ENCODE measurements at places on chromosomes 7 and 10.

- no peak for DNase-seq
Observed at GRCh38 chr7:4445777-4446176, 236.3 kb upstream of the FOXK1 start.

DNA sequence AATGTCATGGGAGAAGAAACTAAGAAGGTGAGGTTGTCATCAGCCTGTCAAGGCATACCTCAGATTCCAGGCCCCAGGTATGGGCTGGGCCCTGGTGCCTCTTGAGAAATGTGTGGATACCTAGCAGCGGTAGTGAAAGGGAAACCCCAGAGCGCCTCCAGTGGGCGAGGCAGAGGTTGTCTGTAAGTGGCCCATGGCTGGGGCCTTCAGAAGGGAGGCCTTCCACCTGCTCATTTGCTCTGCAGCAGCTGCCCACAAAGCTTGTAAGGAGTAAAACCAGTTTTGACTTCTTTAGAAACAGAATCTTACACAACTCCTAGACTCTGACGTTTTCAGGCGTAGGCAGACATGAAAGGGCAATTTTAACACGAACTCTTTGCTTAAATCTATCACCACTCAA is 509.9 kb downstream of the PARD3 start:
- peak; percentile 17 for DNase-seq

DNA sequence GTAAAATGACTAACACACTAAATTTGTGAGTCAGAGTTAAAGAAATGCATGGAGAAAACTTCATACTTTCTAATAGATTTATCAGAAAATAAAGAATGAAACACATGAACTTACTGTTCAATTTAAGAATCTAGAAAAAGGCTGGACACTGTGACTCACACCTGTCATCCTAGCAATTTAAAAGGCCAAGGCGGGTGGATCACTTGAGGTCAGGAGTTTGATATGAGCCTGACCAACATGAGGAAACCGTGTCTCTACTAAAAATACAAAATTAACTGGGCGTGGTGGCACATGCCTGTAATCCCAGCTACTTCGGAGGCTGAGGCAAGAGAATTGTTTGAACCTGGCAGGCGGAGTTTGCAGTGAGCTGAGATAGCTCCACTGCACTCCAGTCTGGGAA is 1106.2 kb upstream of the LRRN3 start:
- DNase-seq: no peak

- DNase-seq: no peak
Observed at GRCh38 chr10:1968257-1969033, 231.1 kb upstream of the ADARB2 start.

DNA sequence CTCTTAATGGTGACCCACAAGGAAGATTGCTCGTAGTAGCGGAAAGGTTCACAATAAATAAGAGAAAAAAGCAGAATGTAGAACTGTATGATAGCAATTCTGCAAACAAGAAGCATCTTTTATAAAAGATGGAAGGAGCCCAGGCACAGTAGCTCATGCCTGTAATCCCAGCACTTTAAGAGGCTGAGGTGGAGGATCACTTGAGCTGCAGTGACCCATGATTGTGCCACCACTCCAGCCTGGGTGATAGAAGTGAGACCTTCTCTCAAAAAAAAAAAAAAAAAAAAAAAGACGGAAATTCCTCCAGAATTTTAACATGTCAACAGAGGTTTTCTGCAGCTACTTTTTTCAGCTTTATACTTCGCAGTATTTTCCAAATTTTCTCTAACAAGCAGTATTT is 13.2 kb downstream of the GATAD1 start:
- no peak for DNase-seq

GRCh38 chr10:31731711-31732110 is 196.9 kb downstream of the ARHGAP12 start:
- DNase-seq: no peak

- no peak for DNase-seq
Observed at GRCh38 chr7:93156884-93157283, 8.7 kb upstream of the SAMD9L start.

DNA sequence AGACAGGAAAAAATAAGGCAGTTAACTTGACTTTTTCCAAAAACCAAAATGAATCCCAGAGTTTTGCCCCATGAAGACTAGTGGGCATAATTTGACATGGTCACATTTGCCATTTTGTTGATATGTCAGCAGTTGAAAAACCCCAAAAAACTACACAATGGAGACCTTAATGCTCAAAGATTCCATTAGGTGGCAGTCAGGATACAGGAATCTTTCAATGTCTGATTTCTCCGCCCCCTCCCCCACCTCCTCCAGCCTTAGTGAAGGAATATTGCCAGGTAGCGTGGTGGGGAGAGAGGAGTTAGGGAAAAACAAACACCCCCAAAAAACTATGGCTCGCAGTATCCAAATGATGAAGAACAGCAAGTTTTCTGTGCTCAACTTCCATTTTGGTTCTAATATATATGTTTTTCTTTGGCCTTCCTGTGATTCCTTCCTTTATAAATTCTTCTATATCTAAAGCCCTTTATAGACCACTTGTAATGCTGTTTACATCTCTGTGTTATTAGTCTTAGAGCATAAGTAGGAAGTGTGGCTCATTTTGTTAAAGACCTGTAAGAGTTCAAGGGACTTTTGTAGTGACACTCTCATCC is 6.7 kb upstream of the SMNDC1 start:
- peak; percentile 67 for DNase-seq

GRCh38 chr7:106772655-106773108 is 92.4 kb upstream of the PIK3CG start:
- no peak for DNase-seq

- DNase-seq: no peak
Observed at GRCh38 chr7:1095621-1096155, 7.8 kb downstream of the GPER1 start.

- DNase-seq: no peak
Observed at GRCh38 chr10:50501924-50502452, 121.8 kb downstream of the SGMS1 start.

DNA sequence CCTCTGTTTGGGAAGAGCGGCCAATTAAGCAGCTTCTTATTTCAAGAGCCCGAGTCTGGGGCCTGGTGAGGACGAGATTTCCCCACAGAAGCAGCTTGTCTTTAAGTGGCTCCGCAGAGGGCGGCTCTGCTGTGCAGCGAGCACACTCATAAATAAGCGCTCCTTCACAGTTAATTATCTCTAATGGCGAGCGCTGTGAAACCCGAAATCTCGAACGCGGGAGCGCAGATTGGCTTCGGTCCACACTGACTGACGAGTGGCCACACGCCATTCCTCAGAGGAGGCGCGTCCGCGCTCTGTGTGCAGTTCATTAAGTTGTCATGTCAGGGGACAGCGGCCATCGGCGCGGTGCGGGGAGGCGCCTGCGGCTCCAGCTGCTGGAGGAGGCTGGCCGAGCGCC is 560.9 kb downstream of the DNAJB6 start:
- no peak for DNase-seq

- no peak for DNase-seq
Observed at GRCh38 chr10:132368881-132369635, 27.9 kb upstream of the PWWP2B start.

- DNase-seq: no peak
Observed at GRCh38 chr7:25646726-25647413, 418.6 kb upstream of the NPVF start.

DNA sequence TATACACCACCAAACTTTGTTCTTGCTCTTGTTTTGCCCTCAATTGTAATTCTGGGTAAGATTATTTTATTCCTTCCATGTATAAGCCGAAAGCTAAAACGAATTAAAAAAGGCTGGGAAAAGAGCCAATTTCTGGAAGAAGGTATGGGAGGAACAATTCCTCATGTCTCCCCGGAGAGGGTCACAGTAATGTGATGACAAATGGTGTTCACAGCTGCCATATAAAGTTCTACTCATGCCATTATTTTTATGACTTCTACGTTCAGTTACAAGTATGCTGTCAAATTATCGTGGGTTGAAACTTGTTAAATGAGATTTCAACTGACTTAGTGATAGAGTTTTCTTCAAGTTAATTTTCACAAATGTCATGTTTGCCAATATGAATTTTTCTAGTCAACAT is 12.5 kb upstream of the CFAP69 start:
- no peak for DNase-seq

DNA sequence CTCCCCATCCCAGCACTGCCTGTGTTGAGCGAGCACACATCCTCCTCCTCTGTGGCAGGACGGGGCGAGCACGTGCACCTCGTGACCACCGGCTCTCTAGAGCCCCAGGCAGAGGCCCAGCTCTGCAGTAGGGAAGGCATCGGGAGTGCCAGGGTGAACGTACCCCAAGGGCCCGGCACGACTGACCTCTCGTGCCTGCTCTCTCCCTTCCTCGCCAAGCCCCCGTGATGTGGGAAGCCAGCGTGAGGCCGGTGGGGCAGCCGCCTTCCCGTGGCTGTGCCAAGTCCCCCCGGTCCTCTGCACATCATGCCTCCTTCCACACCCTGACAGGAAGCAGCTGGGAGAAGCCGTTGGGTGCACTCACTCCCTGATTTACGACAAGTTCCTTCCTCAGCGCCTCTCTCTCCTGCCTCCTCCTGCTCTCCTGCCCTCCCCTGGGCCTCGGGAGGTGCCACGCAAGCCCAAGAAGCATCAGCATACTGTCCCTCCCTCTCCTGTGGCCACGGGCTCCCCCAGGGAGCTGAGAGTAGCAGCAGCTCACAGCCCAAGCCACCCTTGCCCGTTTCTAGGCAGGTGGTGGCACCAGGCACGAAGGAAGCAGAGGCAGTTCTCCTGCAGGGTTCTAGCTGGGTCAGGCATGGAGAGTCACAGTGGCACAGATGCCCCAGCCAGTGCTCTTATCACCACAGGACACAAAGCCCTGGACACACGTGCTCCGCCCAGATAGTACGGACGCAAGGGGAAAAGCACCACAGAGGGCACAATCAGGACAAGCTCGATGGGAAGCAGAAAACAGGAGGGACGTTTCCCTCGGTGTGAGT is 47.0 kb downstream of the AMZ1 start:
- no peak for DNase-seq

DNA sequence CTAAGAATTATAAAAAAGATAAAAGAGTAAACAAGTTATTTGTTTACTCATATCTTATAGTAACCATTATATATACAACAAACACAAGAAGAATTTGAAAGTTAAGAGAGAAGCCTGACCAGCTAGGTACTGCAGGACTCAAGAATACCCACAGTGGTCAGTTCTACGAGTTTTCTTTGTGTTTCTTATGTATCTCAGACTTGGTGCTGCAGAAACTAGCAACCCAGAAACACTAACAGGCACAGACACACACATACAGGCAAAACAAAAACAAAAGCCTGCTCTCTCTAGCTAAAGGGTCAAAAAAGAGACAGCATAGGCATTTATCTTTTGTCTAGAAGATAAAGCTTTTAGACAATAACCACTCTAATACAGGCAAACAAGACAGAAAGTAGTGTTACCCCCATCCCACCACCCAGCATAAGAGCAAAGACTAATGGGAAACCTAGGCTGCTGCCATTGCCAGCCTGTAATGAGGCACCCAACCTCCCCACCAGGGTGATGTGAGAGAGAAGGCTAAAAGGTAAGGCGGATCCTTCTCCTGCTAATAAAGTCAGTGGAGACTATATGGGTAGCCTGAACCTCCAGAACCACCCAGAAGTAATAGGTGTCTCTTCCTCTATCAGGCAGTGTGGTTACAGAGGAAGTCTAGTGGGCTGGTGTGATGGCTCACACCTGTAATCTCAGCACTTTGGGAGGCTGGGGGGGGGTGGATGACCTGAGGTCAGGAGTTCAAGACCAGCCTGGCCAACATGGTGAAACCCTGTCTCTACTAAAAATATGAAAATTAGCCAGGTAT is 113.9 kb downstream of the DNAJC1 start:
- no peak for DNase-seq

- DNase-seq: no peak
Observed at GRCh38 chr7:92296880-92297445, 51.2 kb downstream of the ANKIB1 start.

DNA sequence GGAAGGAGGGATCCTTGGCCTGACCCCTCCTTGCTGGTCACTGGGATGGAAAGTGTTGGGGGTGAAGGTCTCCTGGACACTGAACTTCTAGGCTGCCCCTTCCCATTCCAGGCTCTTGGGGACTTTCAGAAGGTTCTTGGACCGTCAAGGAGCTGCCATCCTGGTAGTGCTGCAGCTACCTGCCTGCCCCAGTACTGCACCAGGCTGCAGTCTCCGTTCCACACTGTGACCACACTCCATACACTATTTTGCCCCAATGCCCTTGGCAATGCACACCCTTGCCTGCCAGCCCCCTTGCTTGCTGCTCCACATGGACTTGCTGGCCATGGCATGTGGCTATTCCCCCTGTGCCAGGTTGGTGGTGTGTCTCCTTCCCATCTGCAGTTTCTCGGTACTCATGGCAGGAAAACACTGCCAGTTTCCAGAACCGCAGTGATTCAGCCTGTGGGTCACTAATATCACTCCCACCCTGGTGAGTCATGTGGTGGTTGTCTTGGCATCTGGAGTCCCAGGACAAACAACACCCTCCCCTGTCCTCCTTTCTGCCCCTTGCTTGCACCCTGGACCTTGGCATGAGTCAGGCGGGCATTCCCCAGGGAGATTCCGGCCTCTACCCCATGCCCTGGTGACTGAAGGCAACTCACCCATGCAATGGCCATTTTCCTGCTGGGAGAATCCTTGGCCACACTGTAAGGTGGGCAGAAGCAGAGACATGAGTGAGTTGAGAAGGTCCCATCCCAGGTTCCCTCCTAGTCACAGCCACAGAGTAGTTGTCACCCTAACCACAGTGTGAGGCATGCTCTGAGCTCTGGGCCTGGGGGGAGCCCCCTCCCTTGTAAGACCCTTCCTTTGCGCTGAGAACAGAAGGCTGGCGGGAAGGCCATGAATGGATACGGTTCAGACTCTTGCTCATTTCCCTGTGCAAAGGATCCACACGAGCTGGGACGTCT is 32.8 kb downstream of the GOLGA7B start:
- no peak for DNase-seq

- no peak for DNase-seq
Observed at GRCh38 chr10:43868952-43869351, 220.3 kb upstream of the ZNF32 start.

- peak; percentile 42 for DNase-seq
Observed at GRCh38 chr7:94003446-94004023, 620 bp downstream of the BET1 start.

DNA sequence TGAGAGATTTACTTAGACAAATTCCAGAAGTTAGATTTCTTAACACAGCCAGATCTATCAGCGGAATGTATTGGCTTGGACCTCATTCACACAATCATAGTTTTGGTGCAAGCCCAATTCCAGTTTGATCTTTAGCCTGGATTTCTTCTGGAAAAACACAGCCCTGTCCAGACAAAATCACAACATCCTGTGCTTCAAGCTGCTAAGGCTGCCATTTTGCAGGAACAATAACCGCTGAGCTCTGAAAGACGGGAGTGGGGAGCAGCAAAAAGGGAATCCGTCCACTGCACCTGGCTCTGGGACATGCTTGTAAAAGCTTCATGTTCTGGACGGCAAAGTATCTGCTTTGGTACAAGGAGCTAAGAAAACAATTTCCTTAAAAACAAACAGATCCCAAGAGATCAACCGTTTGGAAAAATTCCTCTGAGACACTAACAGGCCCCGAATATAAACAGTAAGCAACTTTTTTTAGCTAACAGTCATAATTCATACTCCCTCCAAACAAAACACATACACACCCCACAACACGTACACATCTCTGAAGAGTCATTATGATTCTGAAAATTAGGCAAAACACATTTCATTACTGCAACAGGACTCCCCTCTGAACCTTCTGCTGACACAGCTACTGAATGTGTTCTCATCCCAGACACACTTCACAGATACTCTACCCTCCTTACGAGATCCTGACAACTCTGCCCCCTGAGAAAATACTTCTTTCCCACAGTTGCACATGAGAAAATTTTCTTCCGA is 32.4 kb downstream of the ITIH5 start:
- DNase-seq: no peak

- DNase-seq: no peak
Observed at GRCh38 chr7:45599851-45600706, 25.9 kb downstream of the ADCY1 start.
